ENCODE measurements at places on chromosomes 13 and 19. TPM values are rescaled to one million over a fixed set of nuclear protein-coding genes. Genes with fewer than 3 reads are reported as not detected.

CCNA1 gene
- polyA plus RNA-seq, result not detected

CYP2S1 gene
- polyA plus RNA-seq, result 0.17 TPM

PHLDB3 gene
- 0.51 TPM for polyA plus RNA-seq

SPACA7 gene
- polyA plus RNA-seq, result not detected

HCST gene
- polyA plus RNA-seq, result 2,654 TPM

UBE2L5 gene
- polyA plus RNA-seq, result not detected

CEACAM4 gene
- polyA plus RNA-seq, result 0.61 TPM

WDR87 gene
- not detected for polyA plus RNA-seq

FFAR3 gene
- not detected for polyA plus RNA-seq

METTL21C gene
- polyA plus RNA-seq, result not detected

SERTM1 gene
- polyA plus RNA-seq, result not detected

TMPRSS9 gene
- polyA plus RNA-seq, result not detected

NTF4 gene
- not detected for polyA plus RNA-seq

EPSTI1 gene
- polyA plus RNA-seq, result 26.6 TPM

WDR88 gene
- 0.45 TPM for polyA plus RNA-seq

DOHH gene
- polyA plus RNA-seq, result 9.1 TPM

FLT3LG gene
- 22.6 TPM for polyA plus RNA-seq

KIR2DL4 gene
- polyA plus RNA-seq, result 61.6 TPM

CYP2F1 gene
- not detected for polyA plus RNA-seq

CYP2A7 gene
- not detected for polyA plus RNA-seq

LHFPL6 gene
- 0.52 TPM for polyA plus RNA-seq

CPT1C gene
- not detected for polyA plus RNA-seq

ZNF296 gene
- 12.4 TPM for polyA plus RNA-seq

ZNF709 gene
- polyA plus RNA-seq, result 1.1 TPM

FARP1 gene
- 0.72 TPM for polyA plus RNA-seq

S1PR2 gene
- 2.7 TPM for polyA plus RNA-seq

SIGLEC9 gene
- polyA plus RNA-seq, result 6.2 TPM

LGI4 gene
- not detected for polyA plus RNA-seq

ZNF730 gene
- polyA plus RNA-seq, result not detected

TRMT1 gene
- 16.3 TPM for polyA plus RNA-seq

SMIM17 gene
- not detected for polyA plus RNA-seq
